ENCODE measurements at places on chromosomes 12 and 14.

- no peak for DNase-seq
- H3K27me3 ChIP-seq, result peaks cover 12% of the 10 kb centered on the region
- H3K27ac ChIP-seq, result no peak overlapping the region
- H3K4me1 ChIP-seq, result peaks cover 5% of the 10 kb centered on the region
- H3K36me3 ChIP-seq, result no peaks in the 10 kb centered on the region
- H3K4me3 ChIP-seq, result no peak overlapping the region
Observed at GRCh38 chr12:81350309-81350708, 272.4 kb downstream of the ACSS3 start.

GRCh38 chr12:63940310-63941005 lies 96.0 kb downstream of the SRGAP1 start:
- H3K27me3 ChIP-seq, result no peaks in the 10 kb centered on the region
- no peak for DNase-seq
- H3K27ac ChIP-seq, result no peak overlapping the region
- H3K36me3 ChIP-seq, result peaks cover 40% of the 10 kb centered on the region
- peaks cover 27% of the 10 kb centered on the region for H3K4me1 ChIP-seq

GRCh38 chr12:58575256-58575655 lies 345.0 kb downstream of the LRIG3 start:
- H3K27ac ChIP-seq, result no peak overlapping the region
- H3K27me3 ChIP-seq, result no peaks in the 10 kb centered on the region
- peaks cover 5% of the 10 kb centered on the region for H3K4me1 ChIP-seq

DNA sequence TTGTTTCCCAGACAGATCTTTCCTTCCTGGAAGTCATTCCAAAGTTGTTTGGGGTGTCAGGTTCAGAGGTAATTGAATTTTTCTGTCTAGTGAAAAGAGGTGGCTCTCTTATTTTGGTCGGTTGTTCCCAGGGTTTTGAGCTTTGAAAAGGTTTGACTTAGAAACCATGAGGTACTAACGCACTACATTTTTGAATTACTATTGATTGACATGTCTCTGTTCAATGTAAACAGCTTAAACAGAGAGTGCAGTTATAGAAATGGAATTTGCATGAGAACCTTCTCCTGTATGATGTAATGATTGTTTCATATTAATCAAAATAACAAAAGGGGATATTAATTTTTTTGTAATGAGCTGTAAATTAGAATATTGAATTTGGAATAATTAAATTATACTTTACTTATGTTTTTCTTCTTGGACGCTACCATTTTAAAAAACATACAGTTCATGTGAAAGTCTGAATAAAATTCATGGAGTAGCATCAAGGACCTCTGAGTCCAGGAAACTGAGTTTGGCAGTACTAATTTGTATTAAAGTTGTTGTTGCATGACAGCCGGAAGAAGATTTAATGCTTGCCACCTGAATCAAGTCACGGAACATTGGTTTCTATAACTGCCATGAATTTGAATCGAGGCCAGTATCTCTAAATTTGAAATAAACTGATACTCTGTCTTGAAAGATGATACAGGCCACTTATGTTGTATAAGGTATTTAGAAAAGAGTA lies 41.7 kb downstream of the NPAS3 start:
- H3K36me3 ChIP-seq, result no peaks in the 10 kb centered on the region
- no peaks in the 10 kb centered on the region for H3K4me1 ChIP-seq
- no peaks in the 10 kb centered on the region for H3K27me3 ChIP-seq
- H3K4me3 ChIP-seq, result no peak overlapping the region
- H3K27ac ChIP-seq, result no peak overlapping the region

- no peaks in the 10 kb centered on the region for H3K4me1 ChIP-seq
- no peaks in the 10 kb centered on the region for H3K36me3 ChIP-seq
- no peaks in the 10 kb centered on the region for H3K27me3 ChIP-seq
- no peak overlapping the region for H3K27ac ChIP-seq
Observed at GRCh38 chr12:69981881-69982475, 157.0 kb downstream of the MYRFL start.

DNA sequence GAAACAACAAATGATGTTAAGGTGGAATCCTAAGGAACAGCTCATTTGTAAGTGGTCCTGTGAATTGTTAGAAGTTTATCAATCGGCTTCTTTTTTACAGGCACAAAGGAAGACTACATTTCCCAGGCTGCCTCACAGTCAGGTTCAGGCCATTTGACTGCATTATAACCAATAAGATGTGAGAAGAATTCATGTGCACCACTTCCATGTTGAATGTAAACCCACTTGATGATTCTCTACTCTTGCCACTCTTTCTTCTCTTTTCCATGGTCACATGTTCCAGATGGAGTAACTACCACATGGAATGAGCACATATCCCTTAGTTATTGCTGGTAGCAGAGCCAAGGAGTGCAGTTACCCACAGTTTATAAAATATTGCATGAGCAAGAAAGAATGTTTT lies 67.1 kb upstream of the GZMB start:
- no peak for DNase-seq
- H3K36me3 ChIP-seq, result no peaks in the 10 kb centered on the region
- no peaks in the 10 kb centered on the region for H3K27me3 ChIP-seq

GRCh38 chr12:2239381-2239871 lies 186.6 kb downstream of the CACNA1C start:
- no peaks in the 10 kb centered on the region for H3K27me3 ChIP-seq
- no peak for DNase-seq
- no peak overlapping the region for H3K4me3 ChIP-seq

- peak overlapping the region; percentile 3 for H3K27ac ChIP-seq
- DNase-seq, result no peak
- no peaks in the 10 kb centered on the region for H3K27me3 ChIP-seq
- H3K4me3 ChIP-seq, result no peak overlapping the region
- peaks cover 18% of the 10 kb centered on the region for H3K4me1 ChIP-seq
- H3K36me3 ChIP-seq, result no peaks in the 10 kb centered on the region
Observed at GRCh38 chr12:124604264-124604680, 36.9 kb upstream of the NCOR2 start.

All from MCF 10A (cell line).